NCI-H1105 (cell line): ENCODE measurements at places on chromosomes 4 and X.

DNA sequence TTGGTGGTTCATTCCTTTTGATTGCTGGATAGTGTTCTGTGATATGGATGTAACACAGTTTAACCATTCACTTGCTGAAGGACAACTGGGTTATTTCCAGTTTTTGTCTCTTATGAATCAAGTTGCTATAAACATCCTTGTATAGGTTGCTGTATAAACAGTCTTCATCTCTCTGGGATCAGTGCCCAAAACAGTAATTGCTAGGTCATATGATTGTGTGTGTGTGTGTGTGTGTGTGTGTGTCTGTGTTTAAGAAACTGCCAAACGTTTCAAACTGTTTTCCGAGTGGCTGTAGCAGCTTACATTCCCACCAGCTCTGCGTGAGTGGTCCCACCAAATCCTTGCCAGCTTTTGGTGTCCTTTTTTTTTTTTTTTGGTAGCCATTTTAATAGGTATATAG, 60.4 kb downstream of the F11 start:
- DNase-seq, result peak; percentile 2

GRCh38 chr4:119124352-119124751, 11.3 kb upstream of the MYOZ2 start:
- DNase-seq, result no peak

DNA sequence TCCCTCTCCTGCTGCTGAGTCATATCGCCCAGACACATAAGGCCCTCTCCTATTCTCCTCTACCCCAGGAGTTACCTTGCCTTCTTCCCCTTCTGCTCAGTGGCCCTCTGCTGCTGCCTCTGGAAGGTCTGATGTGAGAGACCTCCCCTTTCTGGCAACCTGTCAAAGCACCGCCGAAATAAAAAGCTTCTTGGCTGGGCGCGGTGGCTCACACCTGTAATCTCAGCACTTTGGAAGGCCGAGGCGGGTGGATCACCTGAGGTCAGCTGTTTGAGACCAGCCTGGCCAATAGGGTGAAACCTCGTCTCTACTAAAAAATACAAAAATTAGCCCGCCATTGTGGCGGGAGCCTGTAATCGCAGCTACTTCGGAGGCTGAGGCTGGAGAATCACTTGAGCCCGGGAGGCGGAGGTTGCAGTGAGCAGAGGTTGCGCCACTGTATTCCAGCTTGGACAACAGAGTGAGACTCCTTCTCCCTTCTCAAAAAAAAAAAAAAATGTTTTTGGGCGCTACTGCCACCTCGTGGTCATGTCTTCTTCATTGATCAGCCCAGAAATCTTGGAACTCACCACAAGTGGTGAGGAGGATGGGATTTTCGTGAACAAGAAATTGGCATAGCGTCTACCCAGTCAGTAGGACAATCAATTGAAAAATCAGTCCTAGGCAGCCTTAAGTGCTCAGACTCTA, 8.6 kb upstream of the ZXDA start:
- DNase-seq, result no peak

- DNase-seq, result no peak
These were observed 40.8 kb upstream of the GRPR start for GRCh38 chrX:16082470-16083085.

GRCh38 chrX:132033166-132033565, 10.1 kb downstream of the STK26 start:
- no peak for DNase-seq

DNA sequence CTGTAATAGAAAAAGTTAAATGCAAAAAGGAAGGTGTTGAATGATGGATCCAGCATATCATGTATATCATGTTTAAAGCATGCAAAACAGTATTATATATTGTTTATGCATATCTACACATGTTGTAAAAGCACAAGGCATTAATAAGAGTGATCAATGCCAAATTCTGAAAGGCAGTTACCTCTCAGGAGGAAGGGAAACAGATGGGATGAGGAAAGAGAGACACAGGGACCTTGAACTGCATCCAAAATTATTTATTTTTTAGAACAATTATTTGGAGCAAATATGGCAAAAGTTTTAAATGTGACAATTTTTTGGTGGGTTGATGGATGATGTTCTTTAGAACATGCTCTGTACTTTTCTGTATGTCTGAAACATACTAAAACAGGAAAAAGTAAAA, 193.4 kb downstream of the CLCN4 start:
- no peak for DNase-seq

- DNase-seq, result no peak
These were observed 14.9 kb downstream of the RASL11B start for GRCh38 chr4:52877036-52877435.

GRCh38 chrX:13369256-13370030, 49.6 kb upstream of the ATXN3L start:
- DNase-seq, result peak; percentile 18

- no peak for DNase-seq
These were observed 313 bp upstream of the BLOC1S4 start for GRCh38 chr4:6715704-6716017.

DNA sequence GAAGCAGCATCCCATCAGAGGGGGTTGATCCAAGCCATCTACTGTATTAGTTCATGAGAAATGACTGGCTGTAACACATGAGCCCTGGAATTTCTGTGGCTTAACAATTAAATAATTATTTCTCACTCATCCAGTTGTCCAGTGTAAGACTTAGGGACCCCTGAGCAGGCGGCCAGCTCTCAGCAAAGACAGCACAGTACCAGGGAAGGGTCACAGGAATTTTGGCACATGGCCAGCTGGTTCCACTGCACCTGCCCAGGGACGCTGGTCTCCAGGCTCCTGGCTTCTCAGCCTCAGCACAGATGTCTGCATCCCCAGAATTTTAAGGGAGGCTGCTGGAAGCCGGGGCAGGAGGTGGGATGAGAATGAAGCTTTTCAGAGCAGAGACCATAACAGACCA, 93.7 kb upstream of the DHRSX start:
- no peak for DNase-seq

DNA sequence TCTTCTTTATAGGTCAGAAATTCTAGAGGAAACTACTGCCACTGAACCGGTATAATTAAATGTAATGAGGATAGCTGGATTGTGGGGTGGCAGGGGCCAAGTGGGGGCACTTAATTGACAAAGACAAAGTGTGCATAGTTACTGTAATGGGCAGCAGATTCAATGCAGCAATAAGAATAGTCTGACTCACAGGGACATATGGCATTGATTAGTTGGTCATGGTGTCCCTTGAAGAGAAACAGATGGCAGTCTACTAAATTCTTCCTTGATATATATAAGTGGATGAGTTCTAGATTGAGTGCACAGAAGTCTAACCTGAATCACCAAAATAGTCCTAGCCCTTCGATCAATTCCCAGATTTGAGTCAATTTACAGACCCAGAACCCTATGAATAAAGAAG, 31.6 kb downstream of the ETDC start:
- no peak for DNase-seq

- DNase-seq, result peak; percentile 20
These were observed 168.1 kb downstream of the VSIG4 start for GRCh38 chrX:65871671-65872311.

GRCh38 chrX:124289443-124289842, 43.0 kb upstream of the TEX13D start:
- peak; percentile 21 for DNase-seq

DNA sequence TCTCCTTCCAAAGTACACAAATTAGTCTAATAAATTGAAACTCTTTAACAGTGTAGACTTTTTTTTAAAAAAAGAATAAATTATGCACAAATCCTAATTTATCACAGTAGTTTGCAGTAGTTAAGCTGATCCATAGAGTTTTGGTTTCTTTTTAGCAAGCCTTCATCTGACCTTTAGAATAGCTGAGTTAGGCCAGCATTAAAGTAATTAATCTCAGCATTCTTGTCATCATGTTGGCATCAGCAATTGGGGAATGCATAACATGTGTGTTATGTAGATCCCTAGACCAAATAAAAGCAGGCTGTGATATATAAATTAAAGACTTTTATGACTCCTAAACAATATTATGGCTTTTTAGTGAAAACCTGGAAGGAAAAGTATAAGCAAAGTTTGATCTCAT, 426.5 kb upstream of the PABPC4L start:
- DNase-seq, result no peak

DNA sequence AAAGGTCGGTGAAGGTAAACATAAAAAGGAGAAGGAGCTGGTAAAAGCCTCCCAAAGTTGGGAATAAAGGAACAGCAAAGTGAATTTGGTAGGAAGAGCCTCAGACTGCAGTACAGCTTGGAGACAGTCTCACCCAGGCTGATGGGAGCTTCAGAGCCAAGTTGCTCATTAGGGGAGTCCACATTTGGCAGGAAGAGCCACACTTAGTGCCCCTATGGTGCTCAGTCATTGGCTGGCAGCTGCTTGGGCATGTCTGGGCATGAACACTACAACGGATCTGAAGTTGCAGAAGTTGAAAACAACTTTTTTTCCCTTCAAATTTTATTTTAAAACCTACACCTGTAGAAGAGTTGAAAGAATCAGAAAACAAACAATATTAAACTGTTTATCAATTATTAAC, 2497.3 kb downstream of the ARAP2 start:
- no peak for DNase-seq

DNA sequence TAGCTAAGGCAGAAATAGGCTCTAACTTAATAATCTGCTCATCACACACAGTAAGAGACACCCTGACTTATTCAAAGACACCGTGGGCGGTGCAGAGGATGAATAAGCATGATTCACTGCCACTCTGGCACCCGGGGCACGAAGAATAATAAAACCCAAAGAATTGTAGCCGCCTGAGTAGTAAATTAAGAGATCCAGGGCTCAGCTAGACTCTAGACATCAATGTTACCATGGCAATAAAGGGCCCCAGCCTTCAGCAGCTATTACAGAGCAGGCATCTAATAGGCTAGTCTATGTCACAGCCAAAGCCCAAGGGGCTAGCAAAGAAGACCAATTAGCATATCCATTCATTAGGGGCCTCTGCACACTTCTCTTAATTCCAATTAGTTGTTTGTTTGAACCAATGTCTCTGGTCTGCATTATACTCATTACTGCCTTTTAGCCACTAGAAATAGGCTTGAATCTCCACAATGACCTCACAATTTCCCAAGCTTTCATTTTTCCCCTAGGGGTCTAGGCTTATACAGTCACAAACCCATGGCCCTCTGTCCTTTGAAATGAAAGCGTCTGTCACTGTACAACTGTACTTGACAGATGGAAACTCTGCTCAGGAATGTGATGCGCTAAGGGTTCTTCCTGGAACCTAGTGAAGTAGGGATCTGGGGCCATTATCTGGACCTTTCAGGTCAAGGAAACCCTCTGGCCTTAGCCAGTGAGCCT, 3.0 kb upstream of the ATP1B4 start:
- DNase-seq, result no peak

DNA sequence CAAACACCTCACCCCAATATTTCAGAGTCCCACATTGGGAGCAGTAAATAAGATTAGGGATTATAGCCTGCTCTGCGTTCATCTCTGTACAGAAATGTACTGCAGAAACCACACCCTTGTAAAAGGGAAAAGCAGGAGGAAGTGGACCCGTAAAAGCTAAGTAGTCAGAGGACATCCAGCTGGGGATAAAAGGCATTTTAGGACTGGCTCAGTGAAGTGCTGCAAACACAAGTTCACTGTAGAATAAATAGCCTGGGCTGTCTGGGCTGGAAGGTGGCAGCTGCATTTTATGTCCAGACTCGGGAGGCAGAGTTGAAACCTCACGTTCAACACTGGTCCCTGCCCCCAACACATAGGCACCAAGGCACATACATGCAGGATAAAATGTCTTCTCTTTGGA, 178.7 kb upstream of the FAT1 start:
- DNase-seq, result no peak

DNA sequence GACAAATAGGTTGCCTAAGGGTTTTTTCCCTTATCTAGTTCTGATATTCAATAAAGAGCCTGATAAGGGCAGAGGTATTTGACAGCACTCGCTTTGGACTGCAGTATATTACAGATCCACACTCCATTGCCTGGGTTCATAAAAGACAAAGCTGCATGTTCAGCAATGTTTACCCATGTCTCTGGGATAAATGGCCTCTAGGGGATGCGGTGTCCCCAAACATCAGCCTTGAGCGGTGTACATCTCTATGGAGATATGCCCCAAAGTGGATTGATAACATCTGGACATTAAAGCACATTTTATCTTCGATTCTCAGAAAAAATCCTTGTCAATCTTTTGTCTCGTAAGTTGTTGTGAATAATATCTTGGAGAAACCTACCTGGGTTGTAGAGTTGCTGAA, 660.8 kb upstream of the AADAT start:
- no peak for DNase-seq

DNA sequence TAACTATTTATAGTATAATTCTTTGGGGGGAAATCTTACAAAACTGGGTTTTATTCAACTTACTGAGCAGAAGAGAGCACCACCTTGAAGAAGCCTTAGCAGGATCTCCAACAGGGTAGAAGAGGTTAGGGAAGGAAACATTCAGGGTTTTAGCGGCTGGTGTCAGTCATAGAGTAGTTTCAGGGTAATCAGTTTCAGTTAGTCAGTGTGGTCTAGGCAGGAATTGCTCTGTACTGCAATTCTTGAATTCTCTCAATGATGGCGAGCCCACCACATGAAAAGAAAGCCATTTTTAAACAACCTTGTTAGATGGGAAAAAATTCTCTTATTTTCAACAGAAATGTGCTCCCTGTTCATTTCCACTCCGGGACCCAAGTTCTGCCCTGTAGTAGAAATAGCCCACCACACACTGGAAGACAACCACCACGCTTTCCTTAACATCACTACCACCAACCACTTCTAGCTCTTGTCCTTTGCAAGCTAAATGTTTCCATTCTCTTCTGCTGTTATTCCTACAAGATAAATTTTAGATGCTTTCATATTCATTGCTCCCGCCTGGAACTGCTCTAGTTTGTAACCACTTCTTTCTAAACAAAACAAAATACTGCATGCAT, 25.9 kb downstream of the COL25A1 start:
- DNase-seq, result no peak

DNA sequence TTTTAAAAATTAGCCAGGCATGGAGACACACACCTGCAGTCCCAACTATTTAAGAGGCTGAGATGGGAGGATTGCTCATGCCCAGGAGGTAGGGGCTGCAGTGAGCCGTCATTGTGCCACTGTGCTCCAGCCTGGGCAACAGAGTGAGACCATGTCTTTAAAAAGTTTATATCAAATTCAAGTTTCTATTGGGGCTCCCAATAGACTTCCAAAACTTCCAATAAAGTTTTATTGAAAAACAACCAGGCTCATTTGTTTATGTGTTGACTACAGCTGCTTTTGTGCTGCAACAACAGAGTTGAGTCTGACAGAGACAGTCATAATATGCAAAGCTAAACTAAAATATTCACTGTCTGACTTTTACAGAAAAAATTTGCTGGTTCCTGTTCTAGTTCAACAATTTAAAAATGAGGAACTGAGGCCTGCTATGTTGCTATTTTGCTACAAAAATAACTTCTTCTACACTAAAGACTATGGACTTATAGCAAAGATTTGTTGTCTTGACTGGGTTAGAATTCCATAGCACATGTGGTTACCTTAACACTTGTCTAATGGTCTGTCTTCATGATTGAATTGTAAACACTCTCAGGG, 63.3 kb upstream of the RELL1 start:
- no peak for DNase-seq

- no peak for DNase-seq
These were observed 1150.8 kb downstream of the STPG2 start for GRCh38 chr4:96992443-96992842.

GRCh38 chrX:153793291-153793690, 884 bp downstream of the IDH3G start:
- DNase-seq, result no peak

GRCh38 chr4:146567396-146567795, 45.7 kb upstream of the SLC10A7 start:
- DNase-seq, result no peak
